ENCODE measurements at places on chromosomes 2 and 18.

DNA sequence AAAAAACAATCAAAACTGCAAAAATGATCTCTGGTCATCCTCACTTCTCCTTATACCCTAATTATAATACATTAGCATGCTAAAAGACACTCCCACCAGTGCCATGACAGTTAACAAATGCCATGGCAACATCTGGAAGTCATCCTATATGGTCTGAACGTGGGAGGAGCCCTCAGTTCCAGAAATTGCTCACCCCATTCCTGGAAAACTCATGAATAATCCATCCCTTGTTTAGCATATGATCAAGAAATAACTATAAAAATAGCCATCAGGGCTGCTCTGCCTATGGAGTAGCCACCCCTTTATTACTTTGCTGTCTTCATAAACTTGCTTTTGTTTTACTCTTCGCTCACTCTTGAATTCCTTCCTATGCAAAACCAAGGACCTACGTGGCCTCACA, 5.7 kb upstream of the C2orf80 start:
- no peak for DNase-seq

DNA sequence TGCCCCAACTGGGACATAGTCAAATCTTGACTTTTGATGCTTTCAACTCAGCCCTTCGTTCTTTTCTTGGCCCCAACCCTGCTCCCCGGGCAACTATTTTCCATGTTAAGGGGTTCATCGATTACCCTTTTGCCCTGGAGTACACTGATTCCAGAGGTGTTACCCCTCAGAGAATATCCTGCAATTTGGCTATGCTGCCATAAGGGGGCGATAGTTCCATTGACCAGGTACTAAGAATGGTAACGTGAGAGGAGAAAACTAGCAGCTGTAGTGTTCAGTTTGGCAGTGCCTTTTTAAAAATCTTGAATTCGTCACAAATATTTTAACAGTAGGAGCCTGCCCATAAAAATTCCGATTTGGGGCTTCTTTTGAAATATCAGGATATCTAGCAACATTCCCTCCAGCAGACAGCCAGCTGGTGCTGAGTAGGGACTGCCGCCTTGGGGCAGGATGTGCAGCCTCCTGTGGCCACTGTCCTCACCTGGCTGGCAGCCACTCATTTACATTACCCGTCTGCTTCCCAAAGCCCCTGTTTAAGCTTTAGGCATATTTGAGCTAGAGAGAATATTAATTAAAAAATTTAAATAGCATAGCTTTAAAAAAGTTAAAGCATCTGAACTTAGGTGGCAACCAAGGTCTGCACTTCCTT, 146.3 kb upstream of the SKOR2 start:
- DNase-seq = no peak

DNA sequence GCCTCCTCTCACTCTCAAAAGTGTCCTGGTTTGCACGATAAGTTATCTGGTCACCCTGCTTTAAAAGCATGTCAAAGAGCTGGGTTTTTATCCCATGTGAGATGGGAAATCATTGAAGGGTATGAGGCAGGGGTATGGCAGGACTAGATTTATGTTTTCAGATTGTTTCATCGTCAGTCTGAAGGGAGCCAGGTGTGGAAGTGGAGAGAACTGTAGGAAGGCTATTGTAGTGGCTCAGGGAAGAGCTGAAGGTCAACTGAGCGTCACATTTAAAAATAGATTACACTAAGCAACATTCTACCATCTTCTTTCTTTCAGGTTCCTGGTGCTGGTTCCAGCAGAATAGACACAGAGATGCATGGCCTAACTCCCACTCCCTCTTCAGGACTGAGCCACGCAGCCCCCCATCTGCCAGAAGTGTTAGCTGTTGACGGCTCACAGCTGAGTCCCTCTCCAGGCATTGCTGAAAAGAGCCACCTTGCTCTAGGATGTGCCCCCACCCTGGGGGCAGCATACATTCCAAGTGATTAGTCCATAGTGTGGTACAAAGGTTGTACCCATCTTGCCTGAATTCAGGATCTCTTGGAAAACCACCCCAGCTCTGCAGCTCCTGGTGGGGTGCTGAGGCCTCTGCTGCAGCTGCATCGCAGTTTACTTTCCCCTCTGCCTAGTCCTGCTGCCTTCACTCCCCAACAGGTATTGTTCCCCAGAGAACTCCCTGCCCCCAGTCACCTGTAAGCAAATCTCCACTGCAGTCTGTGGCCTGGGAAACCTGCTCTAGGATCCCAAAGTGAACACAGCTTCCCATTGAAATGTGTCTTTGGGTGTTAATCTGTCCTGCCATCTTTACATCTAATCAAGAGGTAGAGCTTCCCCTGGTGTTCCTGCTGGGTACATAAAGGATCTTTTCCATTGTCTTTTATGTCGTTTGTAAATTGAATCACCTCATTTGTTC, 79.5 kb upstream of the KLF7 start:
- no peak for DNase-seq

DNA sequence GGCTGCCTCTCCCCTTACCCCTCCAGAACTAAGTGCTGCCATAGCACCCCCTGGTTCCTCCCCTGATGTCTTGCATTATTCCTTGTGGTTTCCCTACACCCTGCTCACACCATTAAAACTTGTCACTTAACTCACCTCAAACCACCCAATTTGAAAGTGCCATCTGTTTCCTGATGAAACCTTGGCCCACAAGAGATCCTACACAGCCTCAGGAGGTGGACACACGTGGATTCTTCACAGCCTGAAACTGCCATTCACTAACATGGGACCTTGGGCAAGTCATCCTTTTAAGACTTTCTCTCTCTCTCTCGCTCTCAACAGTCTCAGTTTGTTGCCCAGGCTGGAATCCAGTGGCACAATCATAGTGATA, 27.5 kb upstream of the FAM124B start:
- DNase-seq = no peak

- DNase-seq = no peak
These were observed 333.4 kb upstream of the KCNH7 start for GRCh38 chr2:163171786-163172530.

GRCh38 chr2:238231251-238231793, 8.5 kb downstream of the HES6 start:
- peak; percentile 55 for DNase-seq

GRCh38 chr18:46148810-46149209, 44.6 kb downstream of the HAUS1 start:
- DNase-seq = peak; percentile 72

- DNase-seq = no peak
These were observed 364.1 kb downstream of the SETBP1 start for GRCh38 chr18:45044787-45045186.

- DNase-seq = no peak
These were observed at the start of gene KYNU for GRCh38 chr2:142877216-142877838. Gene KYNU (plus strand): TSS chr2:142877664. CDS start chr2:142885368, 7,704 bp downstream.

- DNase-seq = no peak
These were observed 5.0 kb downstream of the CAB39 start for GRCh38 chr2:230717600-230717999.

- DNase-seq = no peak
These were observed 22.1 kb upstream of the CTDP1 start for GRCh38 chr18:79657342-79657996.

- DNase-seq = no peak
These were observed 84.8 kb upstream of the PTPRM start for GRCh38 chr18:7482342-7482741.

- DNase-seq = no peak
These were observed 28.6 kb downstream of the TTC21B start for GRCh38 chr2:165924946-165925345.

DNA sequence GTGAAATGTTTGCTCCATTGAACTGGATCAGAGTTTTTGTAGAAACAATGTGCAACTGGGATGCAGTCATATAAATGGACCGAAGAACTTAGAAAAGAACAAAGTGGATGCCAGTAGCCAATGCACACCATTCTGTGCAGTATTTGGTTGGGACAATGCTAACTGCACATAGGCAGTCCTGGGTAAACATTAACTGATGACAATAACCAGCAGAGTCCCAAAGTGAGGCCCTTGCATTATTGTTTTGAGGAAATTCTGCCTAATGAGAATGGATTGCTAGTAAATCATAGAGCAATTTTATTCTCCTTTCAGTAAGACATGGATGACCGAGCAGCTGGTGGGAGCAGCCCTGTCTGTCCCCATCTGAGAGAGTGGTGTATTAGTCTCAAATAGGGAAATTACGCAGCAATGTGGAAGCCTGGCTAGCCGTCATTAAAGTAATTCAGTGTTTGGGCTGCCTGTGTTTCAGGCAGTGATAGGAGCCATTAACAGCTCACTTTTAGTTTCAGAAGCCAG, 94.9 kb downstream of the KCTD1 start:
- no peak for DNase-seq

DNA sequence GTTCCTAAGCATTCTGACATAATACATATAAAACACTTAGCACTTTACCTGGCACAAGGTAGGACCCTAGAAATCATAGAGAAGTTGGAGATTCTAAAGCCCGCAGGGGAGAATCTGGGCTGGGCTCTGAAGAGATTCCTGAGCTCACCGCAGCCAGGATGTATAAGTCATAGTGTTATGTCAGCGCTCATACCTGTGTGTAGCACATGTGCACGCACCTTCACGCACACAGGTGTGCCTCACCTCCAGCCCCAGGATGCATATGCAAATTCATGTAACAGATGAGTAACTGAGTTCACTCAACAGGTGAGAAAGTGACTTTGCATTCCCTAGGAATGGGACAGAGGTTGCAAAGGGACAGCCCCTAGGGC, 7.9 kb upstream of the SDC1 start:
- no peak for DNase-seq

DNA sequence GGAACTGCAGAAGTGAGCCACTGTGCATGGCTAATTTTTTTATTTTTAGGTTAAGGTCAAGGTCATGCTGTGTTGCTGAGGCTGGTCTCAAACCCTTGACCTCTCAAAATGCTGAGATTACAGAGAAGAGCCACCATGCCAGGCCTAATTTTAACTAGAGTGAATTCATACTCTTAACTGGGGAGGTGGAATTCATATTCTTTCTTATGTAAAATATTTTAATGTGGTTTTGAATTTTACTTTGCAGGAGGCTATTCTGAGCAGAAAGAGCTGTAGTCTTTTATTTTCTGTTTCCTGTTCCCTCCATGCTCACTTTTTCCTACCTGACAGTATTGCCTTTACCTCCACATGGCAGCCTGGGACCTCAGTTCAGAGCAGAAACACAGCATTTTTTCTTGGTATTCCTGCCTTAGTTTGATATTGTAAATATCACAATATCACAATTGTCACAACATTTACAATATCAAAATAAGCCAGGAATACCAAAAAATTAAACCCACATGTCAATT, 37.1 kb upstream of the CCNYL1 start:
- no peak for DNase-seq

- DNase-seq = no peak
These were observed 33.5 kb upstream of the MAP4K3 start for GRCh38 chr2:39470580-39470979.

DNA sequence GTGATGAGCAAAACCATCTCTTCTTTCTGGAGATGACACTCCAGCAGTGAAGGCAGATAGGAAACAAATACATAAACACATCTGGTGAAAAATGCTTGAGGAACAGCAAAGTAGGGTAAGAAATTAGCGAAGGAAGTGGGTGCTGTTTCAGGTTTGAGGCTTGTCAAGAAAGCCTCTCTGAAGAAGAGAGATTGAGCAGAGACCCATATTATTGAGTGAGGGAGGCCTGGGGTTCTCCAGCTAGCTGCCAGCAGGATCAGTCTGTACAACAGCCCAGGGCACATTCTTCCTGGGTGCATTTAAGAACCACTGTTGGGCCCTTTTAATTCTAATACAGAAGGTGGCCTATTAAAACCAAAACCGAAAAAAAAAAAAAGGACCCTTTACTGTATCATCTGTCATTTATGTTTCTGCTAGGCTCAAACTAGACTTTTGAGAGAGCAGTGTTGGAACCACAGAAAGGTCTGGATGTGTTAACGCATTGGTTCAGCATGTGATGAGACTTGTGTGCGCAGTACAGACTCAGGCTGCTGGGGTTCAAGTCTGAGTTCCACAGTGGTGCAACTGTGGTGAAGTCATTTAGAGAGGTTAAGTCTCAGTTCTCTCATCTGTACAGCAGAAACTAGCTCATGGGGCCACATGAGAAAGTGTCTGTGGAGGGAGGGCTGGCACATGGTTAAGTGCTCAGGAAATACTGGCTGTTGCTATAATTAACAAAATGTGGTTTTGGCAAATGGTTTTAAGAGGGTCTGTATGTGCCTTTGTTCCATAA, 28.9 kb downstream of the MGAT5 start:
- DNase-seq = peak; percentile 34

- no peak for DNase-seq
These were observed 653 bp downstream of the MRPS9 start for GRCh38 chr2:105038383-105039061.

DNA sequence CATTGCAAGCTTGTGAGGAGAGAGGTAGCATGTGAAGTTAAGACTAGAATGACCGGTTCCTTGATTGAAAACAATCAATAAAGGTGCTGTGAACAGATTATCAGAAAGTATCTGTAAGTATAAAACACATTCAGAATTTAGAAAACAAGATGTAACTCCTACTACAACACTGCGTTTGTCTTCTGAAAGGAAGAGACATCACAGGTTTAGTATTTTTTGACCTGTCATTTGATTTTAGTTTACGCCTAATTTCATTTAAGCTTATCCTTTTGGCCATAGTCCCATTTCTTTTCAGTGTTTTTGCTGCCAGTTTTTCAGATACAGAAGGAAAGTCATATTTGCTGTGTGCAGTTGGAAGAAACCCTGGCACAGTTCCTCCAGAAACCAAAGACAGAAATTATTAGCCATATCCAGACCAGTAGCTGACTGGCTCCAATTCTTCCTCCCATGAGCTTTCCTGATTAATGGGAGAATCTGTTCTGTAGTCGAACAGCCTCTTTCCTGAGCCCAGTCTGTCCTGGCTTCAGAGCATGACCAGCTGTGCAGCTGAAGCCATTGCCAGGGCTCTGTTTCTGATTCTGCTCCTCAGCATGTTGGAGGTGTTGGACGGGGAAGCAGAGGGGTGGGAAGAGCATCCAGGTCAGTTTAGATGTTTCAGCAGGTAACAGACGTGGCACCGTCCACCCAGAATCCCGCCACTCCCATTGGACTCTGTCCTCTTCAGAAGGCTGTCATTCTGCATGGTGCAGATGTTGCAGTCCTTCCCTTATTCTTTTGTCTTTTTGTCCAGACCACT, 61.0 kb downstream of the CRIM1 start:
- DNase-seq = no peak

DNA sequence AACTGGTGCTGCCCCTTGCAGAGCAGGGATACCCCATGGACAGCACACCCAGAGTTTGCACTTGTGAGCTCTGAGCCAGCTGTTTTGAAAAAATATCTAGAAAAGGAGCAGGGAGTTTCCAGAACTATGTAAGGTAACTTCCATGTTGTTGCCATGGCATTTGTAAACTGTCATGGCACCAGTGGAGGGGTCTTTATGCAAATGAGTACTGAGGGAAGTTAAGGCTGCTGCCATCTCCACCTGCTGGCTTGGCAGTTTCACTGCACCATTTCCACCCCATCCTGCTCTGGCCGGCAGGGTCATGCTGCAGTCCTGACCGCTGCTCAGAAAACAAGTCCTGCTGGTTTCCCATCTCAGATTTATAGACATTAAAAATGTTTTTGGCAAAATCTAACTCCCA, 52.3 kb upstream of the SNTG2 start:
- no peak for DNase-seq

- DNase-seq = no peak
These were observed 227.0 kb upstream of the SMAD7 start for GRCh38 chr18:49177812-49178211.

Measured in stimulated activated CD4-positive, alpha-beta T cell treated with anti-CD3 and anti-CD28 coated beads, Interleukin-12 subunit alpha, Interleukin-12 subunit beta, amount 100 ng/mL, for 48 hours (primary cell).